ENCODE measurements at places on chromosomes 16 and 17. TPM values are rescaled to one million over a fixed set of nuclear protein-coding genes. Genes with fewer than 3 reads are reported as not detected.

NUDT16L1 gene
- 39.6 TPM for total RNA-seq

USP6 gene
- 0.10 TPM for total RNA-seq

PPP1R1B gene
- not detected for total RNA-seq

GRIN2A gene
- total RNA-seq = not detected

DNA sequence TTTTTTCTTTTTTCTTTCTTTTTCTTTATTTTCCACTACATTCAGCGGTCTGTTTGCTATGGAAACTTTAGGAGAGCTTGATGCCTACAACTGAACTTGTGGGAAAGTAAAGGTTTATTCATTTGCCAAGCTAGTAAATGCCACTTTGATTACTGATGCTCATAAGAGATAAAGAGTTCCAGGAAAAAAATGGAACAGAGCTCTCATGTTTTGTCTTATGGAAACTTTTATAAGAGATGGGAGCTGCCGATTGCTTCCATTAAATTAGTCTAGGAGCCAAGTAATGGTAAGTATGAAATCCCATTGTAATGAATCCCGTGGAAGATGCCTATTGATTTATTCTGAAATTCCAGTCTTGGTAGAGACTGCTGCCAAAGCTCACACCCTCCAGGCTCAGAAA, 7.1 kb downstream of the ANKFN1 start:
- no peak for DNase-seq

DNA sequence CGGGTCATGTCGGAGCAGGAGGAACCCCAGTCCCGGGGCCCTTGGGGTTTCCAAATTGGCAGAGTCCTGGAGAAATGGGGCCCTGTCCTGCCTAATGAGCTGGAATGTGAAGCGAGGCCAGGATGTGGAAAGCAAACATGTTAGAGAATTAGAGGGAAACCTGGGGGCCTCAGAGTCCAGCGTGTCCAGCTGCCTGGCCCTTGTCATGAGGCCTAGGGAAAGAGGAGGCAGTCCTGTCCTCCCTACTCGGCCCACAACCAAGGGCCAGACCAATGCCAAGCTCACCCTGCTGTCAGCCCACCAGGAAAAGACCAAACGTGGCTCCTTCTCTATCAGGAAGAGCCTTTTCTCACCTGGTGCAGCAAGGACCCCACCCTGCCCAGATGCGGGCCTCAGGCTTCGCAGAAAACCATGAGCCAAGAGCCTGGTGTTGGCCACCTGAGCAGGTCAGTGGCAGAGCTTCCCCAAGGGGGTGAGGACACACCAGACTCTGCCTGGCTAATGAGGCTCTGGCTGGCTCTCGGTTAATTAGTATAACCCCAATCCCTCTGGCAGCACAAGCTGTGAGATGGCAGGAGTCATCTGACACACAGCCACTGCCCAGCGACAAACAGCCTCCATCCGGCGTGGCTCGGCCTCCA, 10.1 kb downstream of the TEKT5 start:
- DNase-seq = no peak

DNA sequence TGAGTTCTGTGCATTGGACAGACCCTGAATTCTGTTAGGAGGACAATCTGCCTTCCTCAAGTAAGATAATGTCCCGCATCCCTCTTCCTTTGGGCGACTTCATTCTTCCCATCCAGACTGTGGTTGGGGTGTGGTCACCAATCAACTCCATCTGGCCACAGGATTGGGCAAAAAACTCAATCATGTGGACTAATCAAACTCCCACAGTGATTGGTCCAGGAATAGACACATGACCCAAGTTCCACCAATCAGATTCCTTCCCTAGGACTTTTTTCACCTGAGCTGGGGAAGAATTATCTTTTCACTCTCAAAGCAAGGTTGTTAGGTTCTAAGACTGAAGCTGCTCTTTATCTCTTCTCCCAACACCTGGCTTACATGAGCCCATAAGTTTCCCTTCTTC, 13.2 kb upstream of the NKD1 start:
- DNase-seq = no peak

ZNF469 gene
- 10.2 TPM for total RNA-seq

GRCh38 chr17:48724251-48725003, 1.4 kb downstream of the PRAC2 start:
- DNase-seq = peak; percentile 73

DNA sequence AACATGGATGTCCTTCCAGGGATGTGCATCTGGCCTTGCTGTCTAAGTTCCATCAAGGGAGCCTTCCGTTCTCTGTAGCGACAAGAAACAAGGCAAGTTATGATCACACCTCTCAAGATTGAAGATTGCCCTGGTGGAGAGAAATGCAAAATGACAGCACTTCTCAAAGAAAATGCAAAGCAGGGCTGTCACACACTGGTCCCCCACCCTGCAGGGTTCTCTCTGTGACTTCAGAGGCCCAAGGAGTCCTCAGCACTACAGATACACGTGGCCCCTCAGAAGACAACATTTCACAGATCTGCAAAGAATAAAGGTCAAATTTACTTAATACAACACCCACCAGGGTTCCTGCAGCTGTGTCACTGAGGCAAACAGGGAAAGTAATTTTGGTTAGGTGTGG, 60.7 kb upstream of the TEX2 start:
- DNase-seq = no peak

DNA sequence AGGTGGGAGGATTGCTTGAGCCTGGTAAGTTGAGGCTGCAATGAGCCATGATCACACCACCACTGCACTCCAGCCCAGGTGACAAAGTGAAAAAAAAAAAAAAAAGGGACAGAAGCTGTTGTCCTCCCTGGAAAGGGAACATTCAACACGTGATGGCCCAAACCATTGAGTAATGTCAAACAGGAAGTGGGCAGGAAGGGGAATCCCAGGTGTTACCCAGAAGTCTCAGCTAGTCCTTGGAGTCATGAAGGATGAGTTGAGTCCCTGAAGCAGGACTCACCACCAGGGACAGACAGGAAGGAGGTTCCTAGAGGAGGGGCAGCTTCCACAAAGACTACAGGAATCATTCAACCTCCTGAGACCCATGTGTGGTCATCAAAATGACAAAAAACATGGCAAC, 19.8 kb upstream of the CMIP start:
- DNase-seq = no peak

- DNase-seq = peak; percentile 13
Measured at GRCh38 chr17:37283414-37283961, 92.3 kb upstream of the C17orf78 start.

OR4D1 gene
- not detected for total RNA-seq

MSLN gene
- total RNA-seq = 0.18 TPM

DNA sequence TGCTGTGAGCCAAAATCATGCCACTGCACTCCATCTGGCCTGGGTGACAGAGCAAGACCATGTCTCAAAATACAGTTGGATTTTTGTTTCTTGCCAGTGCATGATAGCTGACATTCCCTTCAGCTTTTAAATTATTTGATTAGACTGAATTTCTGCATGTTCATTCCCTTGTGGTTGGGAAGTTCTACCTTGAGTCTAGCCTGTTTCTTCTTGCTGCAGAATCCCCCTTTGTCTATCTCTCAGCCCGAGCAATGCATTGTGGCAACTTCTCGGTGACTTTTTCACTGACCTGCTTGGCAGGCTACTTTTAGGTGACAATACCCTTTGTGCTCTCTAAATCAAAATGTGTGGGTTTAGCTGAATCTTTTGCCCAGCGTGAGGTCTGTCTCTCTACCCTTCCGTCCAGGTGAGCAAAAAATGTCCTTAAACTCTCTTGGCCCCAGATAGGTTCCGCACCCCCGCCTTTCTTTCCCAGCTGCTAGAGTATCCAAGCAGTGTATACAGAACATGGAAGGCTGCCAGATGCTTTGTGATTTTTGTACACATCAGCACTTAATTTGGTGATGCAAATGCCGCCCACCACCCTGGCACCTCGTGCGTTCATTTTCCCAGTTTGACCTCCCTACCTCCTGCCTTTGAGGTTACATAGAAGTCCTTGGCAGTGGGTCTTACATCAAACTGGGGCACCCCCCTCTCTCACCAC, 130.2 kb downstream of the ABCC6 start:
- DNase-seq = no peak

GRCh38 chr16:87761060-87761459, 4.7 kb downstream of the KLHDC4 start:
- no peak for DNase-seq

GRCh38 chr16:47371271-47372014, 89.4 kb downstream of the ITFG1 start:
- DNase-seq = no peak

DNA sequence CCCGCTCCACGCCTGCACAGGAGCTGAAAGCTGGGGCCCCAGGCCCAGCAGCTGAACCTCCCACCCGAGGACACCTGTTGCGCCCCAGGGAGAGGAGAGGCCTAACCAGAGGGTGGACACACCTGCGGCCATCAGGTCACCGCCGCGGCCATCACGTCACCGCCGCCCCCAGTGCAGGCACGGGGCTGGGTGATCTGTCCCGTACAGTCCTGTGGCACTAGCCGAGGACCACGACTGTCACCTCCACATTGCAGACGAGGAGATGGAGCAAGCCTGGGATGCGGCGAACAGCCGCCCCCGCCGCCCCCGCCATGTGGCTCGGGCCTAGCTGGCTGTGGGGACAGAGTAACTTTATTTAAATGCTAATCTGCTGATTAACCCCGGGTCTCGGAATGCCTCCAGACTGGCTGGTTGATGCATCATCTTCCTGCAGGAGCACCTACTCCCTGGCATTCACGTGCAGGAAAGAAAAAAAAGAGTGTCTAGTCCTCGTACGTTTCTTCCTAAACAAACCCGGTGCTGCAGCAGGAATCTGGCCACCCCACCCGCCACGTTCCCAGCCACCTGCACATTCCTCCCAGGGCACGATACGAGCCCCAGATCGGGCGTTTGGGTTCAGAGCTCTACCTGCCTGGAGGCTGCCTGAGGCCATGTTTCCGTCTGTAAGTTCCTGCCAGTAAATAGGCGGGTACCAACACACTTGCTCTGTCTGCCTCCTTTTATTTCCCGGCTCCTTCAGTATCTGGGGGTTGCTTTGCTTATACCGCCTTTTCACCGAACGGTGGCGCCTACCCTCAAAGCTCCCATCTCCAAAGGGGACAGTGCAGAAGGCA, 29.9 kb downstream of the PIEZO1 start:
- DNase-seq = peak; percentile 82

MYO1C gene
- total RNA-seq = 310 TPM

DNA sequence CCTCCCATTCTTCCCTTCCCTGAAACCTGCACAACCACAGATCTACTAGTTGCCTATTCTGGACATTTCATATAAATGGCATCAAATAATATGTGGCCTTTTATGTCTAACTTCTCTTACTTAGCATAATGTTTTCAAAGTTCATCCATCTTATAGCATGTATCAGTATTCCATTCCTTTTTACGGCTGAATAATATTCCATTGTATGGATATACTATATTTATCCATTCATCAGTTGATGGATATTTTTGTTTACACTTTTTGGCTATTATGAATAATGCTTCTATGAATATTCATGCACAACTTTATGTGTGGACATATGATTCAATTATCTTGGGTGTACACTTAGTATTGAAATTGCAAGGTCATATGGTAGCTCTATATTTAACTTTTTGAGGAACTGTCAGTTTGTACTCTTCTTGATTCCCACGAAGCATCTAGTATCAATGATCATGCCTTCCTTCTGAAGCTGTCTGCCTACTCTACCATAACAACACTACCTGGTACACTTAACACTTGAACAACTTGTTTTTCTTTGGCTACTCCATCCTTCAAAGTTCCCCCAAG, 12.7 kb upstream of the CHD3 start:
- DNase-seq = no peak

DNA sequence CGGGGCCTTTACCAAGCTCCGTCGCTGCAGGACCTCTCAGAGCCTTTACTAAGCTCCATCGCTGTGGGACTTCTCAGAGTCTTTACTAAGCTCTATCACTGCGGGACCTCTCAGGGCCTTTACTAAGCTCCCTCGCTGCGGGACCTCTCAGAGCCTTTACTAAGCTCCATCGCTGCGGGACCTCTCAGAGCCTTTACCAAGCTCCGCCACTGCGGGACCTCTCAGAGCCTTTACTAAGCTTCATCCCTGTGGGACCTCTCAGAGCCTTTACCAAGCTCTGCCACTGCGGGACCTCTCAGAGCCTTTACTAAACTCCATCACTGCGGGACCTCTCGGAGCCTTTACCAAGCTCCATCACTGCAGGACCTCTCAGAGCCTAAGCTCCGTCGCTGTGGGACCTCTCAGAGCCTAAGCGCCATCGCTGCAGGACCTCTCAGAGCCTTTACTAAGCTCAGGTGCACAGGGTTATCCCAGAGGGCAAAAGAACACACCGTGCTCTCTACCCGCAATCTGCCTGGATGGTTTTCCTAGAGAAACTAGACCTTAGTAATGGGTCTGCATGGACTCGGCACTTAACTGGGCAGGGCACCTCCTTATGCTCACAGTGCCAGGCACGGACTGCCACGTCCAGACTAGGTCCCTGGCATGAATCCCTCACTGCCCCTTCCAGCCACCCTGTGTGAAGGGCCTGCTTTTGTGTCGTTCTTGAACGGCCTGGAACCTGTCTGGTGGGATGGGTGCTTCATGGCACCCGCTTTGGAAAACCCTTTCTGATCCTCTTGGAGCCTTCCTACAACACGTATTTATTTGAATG, 69.2 kb upstream of the DOC2B start:
- DNase-seq = no peak

FGF11 gene
- total RNA-seq = 0.10 TPM

KREMEN2 gene
- total RNA-seq = not detected

DNA sequence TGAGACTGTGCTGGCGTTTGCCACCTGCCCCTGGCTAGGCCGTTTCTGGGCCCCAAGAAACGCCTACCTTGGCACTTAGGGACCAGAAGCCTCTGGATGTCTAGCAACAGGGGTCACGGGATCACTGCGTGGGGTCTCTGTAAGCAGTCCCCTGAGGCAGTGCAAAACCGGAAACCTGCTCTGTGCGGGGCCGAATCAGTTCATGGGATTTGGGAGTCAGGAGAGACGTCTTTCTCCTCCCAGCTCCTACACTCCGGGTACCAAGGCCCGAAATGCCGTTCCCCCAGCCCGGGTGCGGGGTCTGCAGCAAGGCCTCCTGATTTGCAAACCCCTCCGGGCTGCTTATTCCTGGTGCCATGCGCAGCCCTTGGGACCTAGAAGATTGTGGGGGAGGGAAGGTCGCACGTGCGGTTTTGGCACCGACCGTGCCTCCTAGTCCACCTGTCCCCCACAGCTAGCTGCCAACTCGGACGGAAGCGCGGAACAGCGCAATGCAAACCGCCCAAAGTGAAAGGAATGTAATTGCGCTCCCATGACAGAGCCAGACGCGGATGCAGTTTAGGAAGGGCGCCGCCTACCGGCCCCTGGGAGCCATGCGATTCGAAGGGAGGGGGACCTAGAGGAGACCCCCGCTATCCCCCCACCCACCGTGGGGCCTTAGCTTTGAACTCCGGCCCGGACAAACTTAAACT, 6.5 kb downstream of the IRX5 start:
- DNase-seq = peak; percentile 32
